ENCODE measurements at places on chromosomes 2 and 18.

GRCh38 chr18:10401930-10402329 is 52.5 kb upstream of the APCDD1 start:
- no peak for DNase-seq

DNA sequence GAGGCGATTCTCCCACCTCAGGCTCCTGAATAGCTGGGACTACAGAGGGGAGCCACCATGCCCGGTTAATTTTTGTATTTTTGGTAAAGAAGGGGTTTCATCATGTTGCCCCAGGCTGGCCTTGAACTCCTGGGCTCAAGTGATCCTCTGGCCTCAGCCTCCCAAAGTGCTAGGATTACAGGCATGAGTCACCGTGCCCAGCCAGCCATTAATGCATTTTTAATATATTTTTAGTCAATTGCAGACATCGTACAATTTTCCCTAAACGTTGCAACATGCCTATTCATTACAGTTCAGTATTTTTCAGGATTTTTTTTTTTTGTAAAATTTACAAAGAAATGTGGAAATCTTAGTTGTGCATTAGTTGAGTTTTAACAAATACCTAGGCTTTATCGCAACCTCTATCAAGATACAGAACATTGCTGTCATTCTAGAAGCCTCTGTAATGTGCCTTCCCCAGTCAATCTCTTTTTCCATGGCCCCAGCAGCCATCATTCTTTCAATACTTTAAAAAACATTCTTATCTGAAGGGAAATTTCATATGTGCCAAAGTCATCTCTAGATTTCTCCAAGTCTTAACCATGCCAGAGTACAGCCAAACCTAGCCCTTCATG is 14.7 kb downstream of the NABP1 start:
- no peak for DNase-seq

- no peak for DNase-seq
Measured at GRCh38 chr2:218371983-218372350, 10.1 kb upstream of the SLC11A1 start.

DNA sequence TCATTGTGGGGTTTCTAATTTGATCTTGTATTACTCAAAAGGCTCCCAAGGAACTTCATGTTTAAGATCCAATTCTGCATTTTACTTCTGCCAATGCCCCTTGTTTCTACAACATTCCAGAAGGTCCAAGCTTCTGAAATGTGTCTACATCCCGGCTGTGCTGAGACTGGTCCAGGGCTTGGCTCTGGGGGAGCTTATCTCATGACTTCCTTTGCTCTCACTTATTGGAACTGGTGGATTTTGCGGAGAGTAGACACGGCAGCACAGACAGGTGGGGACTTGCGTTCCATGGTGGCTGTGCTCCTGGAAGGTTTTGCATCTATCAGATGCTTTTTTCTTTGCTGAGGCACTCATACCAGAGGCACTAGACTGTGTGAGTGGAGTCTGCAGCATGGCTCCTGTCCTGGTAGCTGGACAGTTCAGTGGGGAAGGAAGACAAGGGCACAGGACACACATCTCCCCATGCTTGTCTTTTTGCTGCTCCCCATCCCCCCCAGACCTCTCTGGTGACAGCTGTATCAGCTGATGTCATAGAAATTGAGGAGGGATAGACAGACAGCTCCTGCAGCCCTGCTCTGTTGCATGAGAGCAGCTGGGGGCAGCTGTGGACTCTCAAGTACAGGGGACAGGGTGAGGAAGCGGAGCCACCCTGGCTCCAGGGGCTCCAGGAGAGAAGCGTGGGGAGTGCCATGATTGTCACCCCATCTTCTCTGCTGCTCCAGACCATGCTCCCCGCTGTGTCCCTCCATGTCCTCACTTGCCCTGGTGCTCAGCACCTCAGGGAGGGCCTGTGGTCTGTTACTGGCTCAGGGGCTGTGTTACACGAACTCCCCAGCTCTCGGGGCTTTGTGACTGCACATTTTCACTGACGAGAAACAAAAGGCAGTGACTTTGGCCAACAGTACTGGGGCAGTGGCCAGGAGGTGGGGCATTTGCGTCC is 46.0 kb downstream of the ACAA2 start:
- no peak for DNase-seq

DNA sequence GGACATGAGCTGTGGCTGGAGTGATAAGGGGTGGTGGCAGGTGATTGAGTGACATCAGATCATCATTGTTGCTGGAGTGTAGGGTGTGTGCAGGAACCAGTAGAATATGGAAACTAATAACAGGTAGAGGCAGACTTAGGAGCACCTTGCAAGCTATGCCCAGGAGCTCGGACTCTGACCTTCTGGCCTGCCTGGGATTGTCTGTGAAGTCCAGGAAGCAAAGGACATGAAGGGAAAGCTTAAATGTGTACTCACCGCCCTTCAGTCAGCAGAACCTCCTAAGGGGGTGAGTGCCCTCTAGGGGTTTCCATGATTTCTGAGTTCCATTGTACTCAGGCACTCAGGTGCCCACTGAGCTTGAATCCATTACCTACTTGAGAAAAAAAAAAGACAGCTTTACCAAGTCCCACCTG is 104.2 kb downstream of the CRIM1 start:
- no peak for DNase-seq

DNA sequence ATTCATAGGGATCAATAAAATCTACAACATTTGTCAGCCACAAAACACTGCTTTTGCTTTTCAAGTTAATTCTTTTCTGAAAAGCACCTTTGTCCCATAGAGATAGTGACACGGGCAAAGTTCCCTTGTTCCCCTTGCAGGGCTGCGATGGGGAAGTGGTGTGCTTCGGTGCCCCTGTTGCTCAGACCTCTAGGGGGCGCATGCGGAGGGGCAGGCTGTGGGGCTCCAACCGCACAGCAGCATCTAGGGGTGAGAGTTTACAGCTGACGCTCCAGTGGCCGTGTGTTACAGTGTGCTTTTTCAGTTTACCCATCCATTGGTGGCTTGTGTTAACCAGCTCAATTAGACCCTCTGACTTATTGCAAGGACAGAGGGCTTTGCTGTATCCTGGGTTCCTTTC is 1432.2 kb upstream of the ACVR2A start:
- DNase-seq, result no peak

- DNase-seq, result no peak
Measured at GRCh38 chr2:186977433-186978045, 128.6 kb upstream of the ZSWIM2 start.

- DNase-seq, result no peak
Measured at GRCh38 chr18:2573408-2573807, 2.1 kb downstream of the NDC80 start.

- DNase-seq, result no peak
Measured at GRCh38 chr2:168712053-168712452, 90.4 kb upstream of the NOSTRIN start.

GRCh38 chr2:61018798-61019197 is 743 bp upstream of the PUS10 start:
- no peak for DNase-seq

GRCh38 chr2:191659198-191659597 is 18.7 kb upstream of the NABP1 start:
- no peak for DNase-seq

DNA sequence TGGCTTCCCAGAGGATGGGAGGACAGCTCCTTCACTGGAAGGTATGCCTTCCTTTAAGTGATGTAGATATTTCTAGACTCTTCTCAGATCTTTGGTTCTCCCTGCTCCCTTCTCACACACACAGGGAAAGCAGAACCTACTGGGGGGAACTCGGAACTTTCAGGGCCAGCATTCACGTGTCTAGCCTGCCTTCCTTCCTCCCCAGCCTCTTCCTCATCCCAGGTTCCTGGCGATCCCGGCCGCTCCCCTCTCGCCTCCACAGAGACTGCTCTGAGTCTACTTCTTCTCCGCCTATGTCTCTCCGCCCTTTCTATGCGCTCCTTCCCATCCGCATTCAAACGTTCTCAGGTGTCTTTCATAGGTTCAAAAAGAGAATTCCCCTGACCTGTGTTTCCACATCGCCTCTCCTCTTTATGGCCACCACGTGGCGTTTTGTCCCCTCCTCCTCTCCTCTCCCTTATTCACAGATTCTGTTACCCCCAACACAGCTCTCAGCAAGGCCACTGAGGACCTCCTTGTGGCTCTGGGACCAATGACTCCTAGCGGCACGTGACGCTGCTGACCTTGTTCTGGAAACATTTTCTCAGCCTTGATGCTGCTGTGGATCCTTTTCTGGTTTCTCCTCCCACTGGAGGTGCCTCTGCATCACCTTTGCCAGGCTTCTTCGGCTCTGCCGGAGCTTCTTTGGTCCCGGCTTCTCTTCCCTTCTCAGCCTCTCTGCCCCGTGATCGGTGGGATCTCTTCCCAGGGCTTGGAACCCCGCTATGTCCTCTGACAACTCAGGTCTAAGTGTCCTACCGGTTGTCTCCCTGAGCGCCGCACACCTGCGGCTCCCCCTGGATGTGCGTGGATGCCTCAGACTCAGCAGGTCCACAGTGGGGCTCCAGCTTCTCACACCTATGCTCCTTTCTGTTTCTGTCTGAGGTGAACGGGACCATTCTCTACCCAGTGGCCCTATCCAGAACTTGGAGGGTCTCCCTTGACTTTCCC is 77.5 kb downstream of the VAPA start:
- DNase-seq, result no peak

DNA sequence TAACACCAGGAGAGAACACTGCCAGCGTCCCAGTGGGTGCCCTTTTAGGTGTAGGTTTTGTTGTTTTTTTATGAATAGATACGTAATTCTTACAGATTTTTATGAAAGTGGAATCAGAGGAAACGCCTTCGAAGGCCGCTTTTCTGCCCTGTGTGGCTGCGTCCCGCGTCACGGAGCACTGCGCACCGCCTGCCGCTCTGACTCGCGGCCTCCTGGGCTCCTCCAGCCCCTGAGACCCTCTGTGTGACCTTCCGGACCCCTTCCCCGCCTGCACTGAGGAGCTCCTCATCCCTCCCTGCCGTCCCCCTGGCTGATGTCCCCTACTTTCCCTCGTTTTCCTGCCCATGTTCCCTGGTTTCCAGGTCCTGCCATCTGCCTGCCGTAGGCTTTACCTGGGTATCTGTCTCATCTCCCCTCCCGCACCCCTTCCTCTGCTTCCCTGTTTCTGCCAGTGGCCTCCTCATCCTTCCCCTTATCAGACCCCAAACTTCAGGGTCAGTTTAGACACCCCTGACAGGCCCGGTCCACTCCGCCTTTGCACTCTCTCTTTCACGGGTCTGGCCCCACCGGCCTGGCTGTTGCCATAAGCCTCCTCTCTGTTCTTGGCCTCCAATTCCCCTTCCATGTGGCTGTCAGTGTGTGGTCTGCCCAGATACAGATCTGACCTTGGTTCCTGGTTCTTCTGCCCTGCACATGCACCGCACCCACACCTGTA is 32.7 kb downstream of the PDIA6 start:
- DNase-seq, result no peak

DNA sequence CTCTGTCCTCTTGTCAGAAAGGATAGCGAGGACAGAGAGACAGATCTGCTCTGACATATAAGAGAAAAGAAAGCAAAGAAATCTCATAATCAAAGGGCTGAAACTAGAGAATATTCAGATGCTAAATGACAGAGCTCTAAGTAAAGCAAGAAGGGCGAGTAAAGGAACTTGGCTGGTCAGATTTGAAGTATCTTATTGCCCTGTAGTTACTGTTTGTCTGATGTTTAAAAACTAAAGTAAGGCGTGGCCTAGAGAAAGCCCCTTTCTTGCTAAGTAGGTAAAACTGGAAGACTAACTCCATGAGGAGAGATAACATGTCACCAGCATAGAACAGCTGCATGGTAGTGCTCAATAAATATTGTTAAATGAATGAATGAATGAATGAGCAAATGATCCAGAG is 70.0 kb downstream of the CRACDL start:
- DNase-seq, result no peak
